ENCODE measurements at places on chromosomes 4 and X. TPM values are rescaled to one million over a fixed set of nuclear protein-coding genes. Genes with fewer than 3 reads are reported as not detected.

The PCYT1B gene
- total RNA-seq = 1.3 TPM

The TRIML1 gene
- total RNA-seq = not detected

The TCEAL7 gene
- total RNA-seq = 2.3 TPM

The VCX gene
- not detected for total RNA-seq

The CCKAR gene
- not detected for total RNA-seq

The CSN2 gene
- not detected for total RNA-seq

The LNX1 gene
- total RNA-seq = 17.1 TPM

The ADRA2C gene
- 10.5 TPM for total RNA-seq

The MAGEC1 gene
- not detected for total RNA-seq

The FRMPD4 gene
- total RNA-seq = 0.26 TPM

The PPEF2 gene
- not detected for total RNA-seq

The MTTP gene
- total RNA-seq = not detected

The FATE1 gene
- not detected for total RNA-seq

The TSPAN7 gene
- 18.8 TPM for total RNA-seq

The MAGT1 gene
- total RNA-seq = 31.1 TPM

The BTK gene
- 4.0 TPM for total RNA-seq

The FRMD7 gene
- not detected for total RNA-seq

The TECRL gene
- not detected for total RNA-seq

The PHEX gene
- not detected for total RNA-seq

The FTSJ1 gene
- 56.4 TPM for total RNA-seq

The EFHC2 gene
- 2.1 TPM for total RNA-seq

The SERPINA7 gene
- total RNA-seq = not detected

The SPIN4 gene
- total RNA-seq = 0.66 TPM

The IL2 gene
- not detected for total RNA-seq

The CT45A10 gene
- total RNA-seq = not detected

The HTN3 gene
- not detected for total RNA-seq

The TFDP3 gene
- total RNA-seq = not detected

The AADAT gene
- total RNA-seq = 4.4 TPM

The TEX13D gene
- total RNA-seq = not detected

The KIF4A gene
- total RNA-seq = not detected

The PNMA5 gene
- not detected for total RNA-seq

The UGDH gene
- total RNA-seq = 71.1 TPM

The XAGE1A gene
- total RNA-seq = not detected

The EMCN gene
- 3.4 TPM for total RNA-seq

The LRCH2 gene
- total RNA-seq = 1.3 TPM

The TLR2 gene
- total RNA-seq = 9.9 TPM

The IL21 gene
- total RNA-seq = not detected

The POU4F2 gene
- not detected for total RNA-seq

The SLC4A4 gene
- total RNA-seq = 402 TPM

The NKX1-1 gene
- total RNA-seq = not detected

The PNCK gene
- total RNA-seq = not detected

The KCND1 gene
- 0.52 TPM for total RNA-seq

The NXF2B gene
- total RNA-seq = not detected

The EXOC1L gene
- total RNA-seq = not detected

The ATP2B3 gene
- total RNA-seq = not detected

The PPP4R3C gene
- total RNA-seq = not detected

The EDA gene
- 4.0 TPM for total RNA-seq

The ATP7A gene
- total RNA-seq = 7.3 TPM

The ARL9 gene
- total RNA-seq = not detected

The ING2 gene
- 3.6 TPM for total RNA-seq

The MAGEB10 gene
- total RNA-seq = not detected

The PABPC4L gene
- 0.26 TPM for total RNA-seq

The SLITRK4 gene
- 1.6 TPM for total RNA-seq

The CNKSR2 gene
- 9.9 TPM for total RNA-seq

The SHOX gene
- total RNA-seq = not detected

The ZNF711 gene
- total RNA-seq = 5.6 TPM

The USP51 gene
- total RNA-seq = 1.6 TPM

The ZRSR2 gene
- total RNA-seq = 9.2 TPM

Measured in body of pancreas (tissue), 4 donors.